ENCODE measurements at places on chromosomes 12 and 14.

DNA sequence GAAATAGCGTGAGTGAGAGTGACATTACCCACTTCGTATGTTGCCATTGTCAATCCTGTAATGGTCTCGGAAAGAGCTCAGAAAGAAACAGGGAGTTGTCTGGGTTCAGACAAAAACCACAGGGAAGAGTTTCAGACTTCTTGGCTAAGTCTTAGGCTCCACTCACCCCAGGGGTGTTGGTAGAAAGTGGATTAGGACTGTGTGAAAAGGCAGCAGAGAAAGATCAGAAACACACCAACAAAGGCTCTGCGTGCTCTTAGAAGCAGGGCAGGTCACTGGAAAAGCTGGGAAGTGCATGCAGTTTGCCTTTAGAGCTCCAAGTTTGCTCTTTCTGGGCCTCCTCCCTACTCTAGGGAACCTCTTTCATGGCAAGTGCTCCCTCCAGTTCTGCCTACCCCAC is 106.1 kb upstream of the PLXNC1 start:
- H3K36me3 ChIP-seq: no peaks in the 10 kb centered on the region
- H3K27ac ChIP-seq: no peak overlapping the region
- H3K27me3 ChIP-seq: no peaks in the 10 kb centered on the region
- H3K4me3 ChIP-seq: no peak overlapping the region
- DNase-seq: no peak
- no peaks in the 10 kb centered on the region for H3K4me1 ChIP-seq

DNA sequence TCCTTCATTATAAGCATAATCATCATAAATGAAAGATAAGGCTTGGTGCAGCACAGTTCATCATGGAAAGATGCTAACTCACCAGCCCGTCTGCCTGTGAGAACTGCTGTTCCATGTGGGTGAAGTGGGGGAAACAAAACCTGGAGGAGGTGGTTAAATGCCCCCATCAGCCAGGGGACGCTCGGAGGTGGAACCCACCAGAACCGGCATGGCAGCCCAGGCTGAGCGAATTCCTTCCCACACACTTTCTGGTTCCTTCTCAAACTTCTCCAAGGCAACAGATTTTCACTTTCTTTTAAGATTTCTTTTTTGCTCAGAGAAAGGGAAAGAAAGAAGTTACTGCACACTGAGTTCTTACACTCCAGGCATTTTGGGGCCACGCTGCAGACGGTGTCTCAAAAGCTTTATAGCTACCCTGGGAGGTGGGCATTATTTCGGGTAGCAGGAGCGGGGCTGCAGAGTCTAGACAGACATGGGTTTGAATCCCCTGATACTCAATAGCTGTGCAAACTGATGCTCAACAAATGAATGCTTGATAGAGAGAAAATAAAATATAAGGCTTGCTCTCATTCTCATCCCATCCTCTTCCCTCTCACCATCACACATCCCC is 190.7 kb downstream of the BCL11B start:
- H3K27ac ChIP-seq: no peak overlapping the region
- no peaks in the 10 kb centered on the region for H3K27me3 ChIP-seq
- H3K4me3 ChIP-seq: no peak overlapping the region
- H3K4me1 ChIP-seq: no peaks in the 10 kb centered on the region

GRCh38 chr14:39107591-39107996 is 4.6 kb upstream of the SEC23A start:
- no peak overlapping the region for H3K4me3 ChIP-seq

DNA sequence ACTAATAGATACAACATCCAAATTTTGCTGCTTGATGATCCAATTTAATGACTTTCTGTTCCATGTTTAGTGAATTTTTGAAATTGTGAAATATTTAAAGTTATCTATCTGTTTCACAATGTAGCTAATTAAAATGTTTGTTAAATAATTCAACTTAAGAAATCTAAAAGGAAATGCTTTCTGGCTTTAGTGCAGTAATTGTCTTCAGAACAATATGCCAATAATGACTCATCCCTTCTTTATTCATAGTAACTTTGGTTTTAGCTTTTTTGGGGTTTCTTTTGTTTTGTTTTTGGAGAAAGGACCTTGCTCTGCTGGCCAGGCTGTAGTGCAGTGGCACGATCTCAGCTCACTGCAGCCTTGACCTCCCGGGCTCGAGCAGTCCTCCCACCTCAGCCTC is 479.2 kb upstream of the RGS6 start:
- H3K4me1 ChIP-seq: peaks cover 5% of the 10 kb centered on the region
- H3K4me3 ChIP-seq: no peak overlapping the region
- H3K27ac ChIP-seq: no peak overlapping the region
- no peaks in the 10 kb centered on the region for H3K36me3 ChIP-seq
- no peak for DNase-seq

- no peaks in the 10 kb centered on the region for H3K36me3 ChIP-seq
- peaks cover 15% of the 10 kb centered on the region for H3K4me1 ChIP-seq
- H3K27ac ChIP-seq: no peak overlapping the region
- no peak for DNase-seq
- no peak overlapping the region for H3K4me3 ChIP-seq
These were observed 2.6 kb downstream of the EGLN3 start for GRCh38 chr14:33948145-33948868.

DNA sequence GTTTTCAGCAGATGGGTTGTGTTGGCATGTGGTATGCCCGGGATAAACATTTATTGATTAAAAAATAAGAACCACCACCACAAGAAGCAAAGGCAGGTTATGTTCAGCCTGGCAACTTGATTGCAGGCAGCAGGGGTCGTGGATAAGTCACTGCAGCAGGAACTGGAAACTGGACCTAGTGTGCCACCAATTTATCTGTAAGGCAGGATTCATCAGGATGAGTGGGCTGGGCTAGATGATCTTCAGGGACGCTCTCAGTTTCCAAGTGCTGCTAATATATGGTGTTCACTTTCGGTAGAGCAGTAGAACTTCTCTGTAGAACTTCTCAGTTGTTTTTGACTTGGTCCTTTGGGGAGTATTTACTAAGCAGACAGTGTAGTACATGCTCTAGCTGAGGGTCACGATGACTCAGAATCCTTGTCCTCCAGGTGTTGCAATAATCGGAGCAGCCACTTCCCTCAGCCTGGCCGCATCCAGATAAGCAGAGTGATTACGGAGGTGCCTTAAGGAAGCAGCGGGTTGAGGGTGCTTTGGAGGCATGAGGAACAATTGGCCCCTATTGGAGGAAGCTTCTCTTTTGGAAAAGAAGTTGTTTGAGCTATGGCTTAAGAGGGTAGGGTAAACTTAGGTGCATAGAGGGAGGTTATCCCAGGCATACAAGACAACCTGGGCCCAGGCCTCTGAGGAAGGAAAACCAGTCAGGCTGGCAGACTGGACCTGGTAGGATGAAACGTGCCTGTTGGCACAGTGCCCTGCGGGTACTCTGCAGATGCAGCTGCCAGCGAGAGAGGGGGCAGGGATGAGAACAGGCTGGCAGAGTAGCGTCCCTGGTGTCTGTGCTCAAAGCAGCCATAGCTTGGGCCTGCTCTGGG is 104.0 kb downstream of the GPR135 start:
- H3K4me1 ChIP-seq: peaks cover 53% of the 10 kb centered on the region
- H3K36me3 ChIP-seq: peaks cover 11% of the 10 kb centered on the region
- H3K4me3 ChIP-seq: no peak overlapping the region
- peak overlapping the region; percentile 41 for H3K27ac ChIP-seq
- no peaks in the 10 kb centered on the region for H3K27me3 ChIP-seq

- H3K27ac ChIP-seq: no peak overlapping the region
- H3K36me3 ChIP-seq: peaks cover 6% of the 10 kb centered on the region
- no peak for DNase-seq
- H3K27me3 ChIP-seq: no peaks in the 10 kb centered on the region
- no peaks in the 10 kb centered on the region for H3K4me1 ChIP-seq
- no peak overlapping the region for H3K4me3 ChIP-seq
These were observed 24.9 kb upstream of the CEBPE start for GRCh38 chr14:23143911-23144310.

GRCh38 chr12:104767261-104767660 is 190.8 kb downstream of the SLC41A2 start:
- H3K36me3 ChIP-seq: no peaks in the 10 kb centered on the region
- no peaks in the 10 kb centered on the region for H3K27me3 ChIP-seq
- no peak overlapping the region for H3K27ac ChIP-seq
- H3K4me1 ChIP-seq: peaks cover 4% of the 10 kb centered on the region

GRCh38 chr14:61104358-61104757 is 123.3 kb downstream of the SLC38A6 start:
- DNase-seq: no peak
- no peak overlapping the region for H3K4me3 ChIP-seq
- no peak overlapping the region for H3K27ac ChIP-seq
- no peaks in the 10 kb centered on the region for H3K27me3 ChIP-seq
- no peaks in the 10 kb centered on the region for H3K36me3 ChIP-seq

- no peak for DNase-seq
- peaks cover 12% of the 10 kb centered on the region for H3K36me3 ChIP-seq
- H3K4me3 ChIP-seq: no peak overlapping the region
- H3K4me1 ChIP-seq: no peaks in the 10 kb centered on the region
- no peaks in the 10 kb centered on the region for H3K27me3 ChIP-seq
These were observed 19.3 kb upstream of the TFCP2 start for GRCh38 chr12:51192284-51192671.

DNA sequence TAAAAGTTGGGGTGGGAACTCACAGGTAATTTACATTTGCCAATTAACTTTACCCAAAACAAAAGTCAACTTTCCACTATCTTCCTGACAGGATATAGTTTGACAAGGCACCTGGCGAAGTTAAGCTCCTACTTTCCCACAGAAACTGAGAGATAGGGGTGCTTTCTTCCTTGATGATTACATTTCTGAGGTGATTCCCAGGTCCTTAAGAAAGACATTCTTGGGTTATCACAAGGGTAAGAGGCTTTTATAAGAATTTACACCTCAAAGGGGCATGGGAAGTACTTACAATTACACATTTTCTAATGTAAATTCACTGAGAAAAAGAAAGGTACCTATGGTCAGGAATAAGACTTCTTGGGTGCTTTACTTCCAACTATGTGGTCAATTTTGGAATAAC is 660.9 kb upstream of the MGAT4C start:
- DNase-seq: no peak
- H3K27me3 ChIP-seq: no peaks in the 10 kb centered on the region
- H3K27ac ChIP-seq: no peak overlapping the region
- H3K4me3 ChIP-seq: no peak overlapping the region

DNA sequence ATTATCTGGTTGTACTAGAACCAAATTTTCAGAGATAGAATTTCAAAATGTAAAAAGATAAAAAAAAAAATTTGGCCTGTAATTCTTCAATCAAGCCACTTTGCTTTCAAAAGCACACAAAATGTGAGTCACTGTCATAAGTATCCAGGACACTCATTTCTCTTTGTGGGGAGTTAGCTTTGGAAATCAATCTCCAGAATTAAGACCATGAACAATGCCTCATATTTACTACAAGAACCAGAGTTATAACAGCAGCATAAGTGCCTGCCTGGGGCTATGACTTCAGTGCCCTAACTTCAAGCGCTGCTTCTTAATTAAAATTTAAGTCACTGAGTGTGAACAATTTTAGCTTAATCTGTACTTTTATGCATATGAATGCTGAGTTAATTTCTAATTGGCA is 162.1 kb downstream of the C12orf42 start:
- no peaks in the 10 kb centered on the region for H3K4me1 ChIP-seq
- H3K27me3 ChIP-seq: no peaks in the 10 kb centered on the region

DNA sequence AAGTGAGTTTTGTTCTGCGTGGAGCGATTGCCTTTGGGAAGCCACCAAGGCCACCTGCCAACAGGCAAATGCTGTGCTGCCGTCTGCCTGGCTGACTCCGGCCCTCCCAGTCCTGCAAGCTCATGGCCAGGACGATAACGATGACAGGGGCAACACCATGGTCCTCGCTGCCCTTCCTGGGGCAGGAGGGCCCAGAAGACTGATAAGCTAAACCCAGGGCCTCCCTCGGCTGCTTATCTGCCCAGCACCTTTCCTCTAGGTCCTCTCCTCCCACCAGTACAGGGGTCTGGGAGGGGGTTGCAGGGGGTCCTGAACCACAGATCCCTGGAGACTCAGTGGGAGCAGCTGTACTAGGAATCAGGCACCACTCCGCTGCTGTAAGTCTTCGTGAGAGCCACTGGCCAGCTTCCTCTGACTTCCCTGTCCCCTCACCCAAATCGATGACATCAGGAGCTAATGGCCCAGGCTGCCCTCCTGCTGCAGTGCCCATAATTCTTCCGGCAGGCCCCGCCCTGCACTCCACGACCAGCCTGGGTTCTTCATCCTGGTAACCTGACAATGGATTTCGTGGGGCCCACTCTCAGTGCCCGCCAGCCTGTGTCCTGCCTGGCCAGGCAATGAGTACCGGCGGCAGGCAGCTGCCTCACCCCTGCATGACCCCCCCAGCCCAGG is 5.1 kb downstream of the ANKRD9 start:
- peaks cover 19% of the 10 kb centered on the region for H3K4me1 ChIP-seq
- H3K27ac ChIP-seq: no peak overlapping the region
- H3K4me3 ChIP-seq: no peak overlapping the region
- no peaks in the 10 kb centered on the region for H3K27me3 ChIP-seq
- H3K36me3 ChIP-seq: peaks cover 12% of the 10 kb centered on the region
- no peak for DNase-seq

DNA sequence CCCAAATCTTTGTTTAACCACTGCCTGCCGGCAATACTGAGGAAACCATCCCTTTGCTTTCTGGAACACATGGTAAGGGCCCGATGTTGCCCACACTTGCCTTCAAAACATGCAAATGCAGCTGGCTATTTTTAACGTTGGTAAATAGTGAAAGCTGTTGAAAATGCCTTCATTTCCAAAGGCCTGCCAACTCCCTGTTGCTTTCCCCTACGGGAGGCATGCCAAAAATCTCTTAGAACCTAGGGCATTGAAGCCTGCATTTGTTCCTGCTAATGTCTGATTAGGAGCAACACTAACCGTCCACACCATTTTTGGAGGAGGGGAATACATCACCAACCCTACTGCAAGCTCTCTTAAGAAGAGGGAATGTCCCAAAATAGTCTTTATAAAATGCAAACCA is 152.6 kb upstream of the NOS1 start:
- H3K27me3 ChIP-seq: no peaks in the 10 kb centered on the region
- peaks cover 15% of the 10 kb centered on the region for H3K4me1 ChIP-seq
- H3K27ac ChIP-seq: peak overlapping the region; percentile 23
- H3K36me3 ChIP-seq: no peaks in the 10 kb centered on the region
- no peak overlapping the region for H3K4me3 ChIP-seq
- DNase-seq: no peak

DNA sequence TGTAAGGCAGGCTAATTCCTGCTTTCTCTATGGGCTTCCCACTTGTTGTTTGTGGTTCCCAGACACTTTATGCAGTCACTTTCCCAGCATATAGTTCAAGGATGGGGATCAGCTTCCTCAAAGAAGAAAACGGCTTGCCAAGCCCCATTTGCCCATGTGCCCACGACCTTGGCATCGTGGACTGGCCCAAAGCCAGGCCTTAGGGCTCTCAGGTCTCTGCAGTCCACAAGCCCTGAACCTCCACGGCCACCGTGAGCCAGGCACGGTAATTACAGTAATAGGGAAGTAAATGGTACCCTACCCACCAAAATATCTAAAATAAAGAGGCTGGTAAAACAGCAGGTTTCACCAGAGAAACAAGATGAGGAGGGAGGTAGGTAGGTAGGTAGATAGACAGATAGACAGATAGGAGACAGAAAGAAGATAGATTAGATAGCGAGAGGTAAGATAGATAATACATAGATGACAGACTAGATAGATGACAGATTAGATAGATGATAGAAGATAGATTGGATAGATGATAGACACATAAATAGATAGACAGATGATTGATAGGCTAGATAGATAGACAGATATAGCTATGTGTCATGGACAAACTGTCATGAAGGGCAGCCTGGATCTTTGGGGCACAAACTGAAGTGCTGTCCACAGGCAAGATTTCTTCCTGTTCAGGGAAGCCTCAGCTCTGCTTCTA is 163.1 kb downstream of the SLC15A4 start:
- H3K4me3 ChIP-seq: no peak overlapping the region
- H3K27me3 ChIP-seq: no peaks in the 10 kb centered on the region
- DNase-seq: no peak
- H3K4me1 ChIP-seq: peaks cover 4% of the 10 kb centered on the region
- H3K27ac ChIP-seq: no peak overlapping the region

Measured in upper lobe of left lung (tissue), 6 donors.